ENCODE measurements at places on chromosomes 12 and 14.

- peak; percentile 91 for DNase-seq
These were observed at the start of gene ACVR1B for GRCh38 chr12:51951199-51951842. ACVR1B (plus strand) TSS chr12:51951699; CDS start chr12:51951744, 45 bp downstream.

DNA sequence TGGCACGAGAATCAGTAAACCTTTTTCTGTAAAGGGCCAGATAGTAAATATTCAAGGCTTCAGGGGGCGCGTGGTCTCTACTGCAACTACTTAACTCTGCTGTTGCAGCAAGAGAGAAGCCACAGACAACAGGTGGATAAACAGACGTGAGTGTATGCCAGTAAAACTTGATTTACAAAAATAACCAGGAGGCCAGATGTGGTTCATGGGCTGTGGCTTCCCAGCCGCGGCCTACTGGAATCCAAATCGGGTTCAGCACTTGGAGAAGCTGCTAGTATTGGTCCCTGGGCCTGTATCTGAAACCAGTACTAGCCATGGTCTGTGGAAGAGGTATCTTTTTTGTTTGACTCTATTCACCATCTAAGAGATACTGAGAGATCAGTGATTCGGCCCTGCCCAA is 13.3 kb downstream of the PPP2R5C start:
- no peak for DNase-seq

DNA sequence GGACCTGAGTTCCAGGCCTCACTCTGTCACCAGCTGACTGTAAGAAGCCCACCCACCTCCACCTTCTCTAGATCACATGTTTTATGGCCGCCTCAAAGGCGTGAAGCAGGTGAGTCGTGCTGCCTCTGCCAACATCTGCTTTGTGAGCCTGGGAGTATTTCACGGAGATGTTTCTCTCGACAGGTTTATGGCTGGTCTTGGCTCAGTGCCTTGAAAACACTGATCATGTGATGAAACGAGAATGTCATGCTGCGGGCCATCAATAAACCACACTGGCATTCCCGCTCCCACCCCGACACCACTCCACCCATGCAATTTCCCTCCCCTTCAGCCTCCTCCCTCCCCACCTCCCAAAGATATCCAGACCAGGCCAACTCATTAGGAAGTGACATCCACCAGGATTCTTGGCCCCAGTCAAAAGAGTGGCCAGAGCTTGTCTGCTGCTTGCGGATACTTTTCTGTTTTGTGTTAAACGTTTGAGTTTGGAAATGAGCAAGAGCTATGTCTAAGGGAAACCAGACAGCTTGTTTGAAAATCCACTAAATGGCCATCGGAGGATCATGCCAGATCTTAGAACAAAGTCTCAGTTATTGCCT is 53.8 kb upstream of the NTF3 start:
- no peak for DNase-seq

GRCh38 chr14:71586131-71586897 is 345.9 kb upstream of the RGS6 start:
- no peak for DNase-seq

DNA sequence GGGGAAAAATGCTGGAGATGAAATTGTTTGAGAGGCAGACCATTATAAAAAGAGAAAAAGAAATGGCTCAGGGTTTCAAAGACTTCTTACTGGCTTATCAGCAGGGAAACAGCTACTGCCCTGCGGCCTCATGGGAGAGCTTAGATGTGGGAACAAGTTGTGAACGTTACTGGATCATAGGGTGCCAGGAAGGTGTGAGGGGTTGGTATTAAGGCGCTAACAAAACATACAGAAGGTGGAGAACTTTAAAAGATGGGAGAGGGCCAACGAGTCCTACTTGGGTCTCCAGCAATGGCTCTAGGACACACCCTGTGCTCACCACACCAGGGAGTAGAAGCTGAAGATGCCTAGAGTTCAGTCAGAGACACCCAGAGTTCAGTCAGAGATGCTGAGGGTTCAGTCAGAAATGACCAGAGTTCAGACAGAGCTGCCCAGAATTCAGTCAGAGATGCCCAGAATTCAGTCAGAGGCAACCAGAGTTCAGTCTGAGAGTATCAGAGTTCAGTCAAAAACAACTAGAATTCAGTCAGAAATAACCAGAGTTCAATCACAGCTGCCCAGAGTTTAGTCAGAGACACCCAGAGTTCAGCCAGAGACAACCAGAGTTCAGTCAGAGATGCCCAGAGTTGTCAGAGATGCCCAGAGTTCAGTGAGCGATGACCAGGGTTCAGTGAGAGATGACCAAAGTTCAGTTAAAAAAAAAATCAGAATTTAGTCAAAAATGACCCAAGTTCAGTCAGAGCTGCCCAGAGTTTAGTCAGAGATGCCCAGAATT is 1103.6 kb downstream of the BCL11B start:
- no peak for DNase-seq

GRCh38 chr14:68261092-68261842 is 441.7 kb downstream of the RAD51B start:
- DNase-seq, result no peak

DNA sequence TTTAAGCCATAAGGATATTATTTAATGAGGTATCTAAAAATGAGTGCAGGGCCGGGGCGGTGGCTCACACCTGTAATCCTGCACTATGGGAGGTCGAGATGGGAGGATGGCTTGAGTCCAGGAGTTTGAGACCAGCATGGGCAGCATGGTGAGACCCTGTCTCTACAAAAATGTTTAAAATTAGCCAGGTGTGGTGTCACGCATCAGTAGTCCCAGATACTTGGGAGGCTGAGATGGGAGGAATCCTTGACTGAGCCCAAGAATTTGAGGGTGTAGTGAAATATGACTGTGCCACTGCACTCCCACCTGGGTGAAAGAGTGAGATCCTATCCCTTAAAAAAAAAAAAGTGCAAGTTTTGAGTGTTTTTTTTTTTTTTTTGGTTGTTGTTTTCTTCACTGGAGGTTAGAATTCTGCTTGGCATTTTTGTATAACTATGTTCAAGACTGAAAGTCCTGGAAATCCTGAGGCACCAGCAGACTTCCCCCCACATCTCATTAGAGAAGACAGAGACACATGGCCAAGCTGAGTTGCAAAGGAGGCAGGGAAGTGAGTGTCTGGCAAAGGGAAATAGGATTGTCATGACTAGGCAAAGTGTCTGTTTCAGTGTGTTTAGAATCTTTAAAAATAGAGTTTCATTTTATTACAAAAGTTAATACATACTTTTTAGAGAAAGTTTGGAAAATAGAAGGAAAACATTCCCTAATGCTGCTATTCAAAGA is 53.5 kb upstream of the DUSP6 start:
- no peak for DNase-seq

All from OCI-M1 (cell line).